LNCaP clone FGC (cell line): ENCODE measurements at places on chromosomes 7 and 10.

- DNase-seq = no peak
Observed at GRCh38 chr10:110052916-110053315, 45.1 kb downstream of the ADD3 start.

GRCh38 chr10:13721486-13721885 lies 134.7 kb downstream of the PRPF18 start:
- no peak for DNase-seq

GRCh38 chr10:14667280-14667679 lies 107.4 kb downstream of the FAM107B start:
- DNase-seq = peak; percentile 52

DNA sequence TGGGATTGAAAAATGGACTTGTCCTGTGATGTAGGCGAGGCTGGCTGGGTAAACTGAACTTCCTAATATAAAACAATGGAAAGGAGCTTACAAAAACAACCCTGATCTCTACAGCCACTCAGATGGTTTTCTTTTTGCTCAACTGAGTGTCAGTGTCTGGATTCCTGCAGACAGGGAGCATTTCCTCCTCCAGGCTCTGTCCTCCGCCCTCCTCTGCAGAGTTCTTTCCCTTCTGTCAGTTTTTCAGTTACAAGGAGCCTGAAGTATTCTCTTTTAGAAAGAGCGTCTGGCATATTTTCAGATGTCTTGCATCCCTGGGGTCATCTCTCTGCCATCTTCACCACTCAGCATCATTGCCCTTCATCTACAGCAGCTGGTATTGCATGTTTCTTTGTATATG lies 50.0 kb upstream of the PITRM1 start:
- no peak for DNase-seq
